ENCODE measurements at places on chromosomes 16 and 17. TPM values are rescaled to one million over a fixed set of nuclear protein-coding genes. Genes with fewer than 3 reads are reported as not detected.

DNA sequence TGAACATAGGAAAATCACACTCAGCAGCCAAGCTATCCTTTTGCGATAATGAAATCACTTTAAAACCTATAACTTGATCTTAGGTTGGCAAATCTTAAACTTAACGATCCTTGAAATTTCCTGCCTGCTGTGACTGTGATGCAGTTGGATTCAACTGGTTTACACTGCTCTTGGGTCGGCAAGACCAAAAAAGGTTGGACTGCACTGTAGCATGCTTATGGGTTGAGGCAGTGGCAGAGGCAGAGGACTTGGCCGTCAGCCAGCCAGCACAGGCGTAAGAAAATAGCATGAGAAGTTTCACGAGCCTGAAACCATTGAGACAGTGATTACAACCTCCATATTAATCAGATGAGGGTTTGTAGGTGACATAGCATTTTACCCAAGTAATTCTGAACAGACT lies 21.4 kb downstream of the WSB1 start:
- no peak for DNase-seq

GRCh38 chr17:19372866-19373504 lies 5.3 kb upstream of the MAPK7 start:
- DNase-seq, result no peak

The CACNG3 gene
- total RNA-seq, result not detected

DNA sequence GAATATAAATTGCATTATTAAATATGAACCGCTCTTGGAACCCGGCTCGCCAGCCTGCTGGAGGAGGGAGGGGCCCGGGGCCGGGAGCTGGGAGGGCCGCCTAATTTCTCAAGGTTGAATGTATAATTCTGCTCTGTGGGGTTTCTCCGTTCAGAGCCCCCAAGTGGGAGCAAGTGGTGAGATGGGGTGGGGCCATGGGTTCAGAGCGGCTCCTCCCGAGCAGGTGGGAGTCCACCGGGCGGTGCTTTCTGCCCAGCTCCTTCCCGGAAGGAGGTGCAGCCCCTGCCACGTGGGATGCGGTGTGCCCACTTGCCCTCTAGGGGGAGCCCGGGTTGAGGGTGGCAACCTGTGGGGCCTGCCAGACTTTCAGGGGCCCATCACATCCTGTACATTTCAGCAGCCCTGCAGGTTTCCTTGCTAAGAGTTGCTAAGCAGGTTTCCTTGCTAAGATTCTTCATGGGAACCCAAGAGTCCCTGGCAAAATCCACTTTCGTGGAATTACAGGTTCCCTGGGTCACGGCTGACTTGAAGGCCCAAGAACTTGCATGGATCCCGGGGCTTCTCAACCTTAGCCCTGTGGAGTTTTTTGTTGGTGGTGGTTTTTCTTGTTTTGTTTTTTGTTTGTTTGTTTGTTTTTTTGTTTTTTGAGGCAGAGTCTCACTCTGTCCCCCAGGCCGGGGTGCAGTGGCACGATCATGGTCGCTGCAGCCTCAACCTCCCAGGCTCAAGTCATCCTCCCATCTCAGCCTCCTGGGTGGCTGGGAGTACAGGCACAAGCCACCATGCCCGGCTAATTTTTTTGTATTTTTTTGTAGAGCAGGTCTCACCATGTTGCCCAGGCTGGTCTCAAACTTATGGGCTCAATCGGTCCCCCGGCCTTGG lies 196.7 kb upstream of the GSE1 start:
- peak; percentile 84 for DNase-seq

The TMEM107 gene
- total RNA-seq, result 5.4 TPM

DNA sequence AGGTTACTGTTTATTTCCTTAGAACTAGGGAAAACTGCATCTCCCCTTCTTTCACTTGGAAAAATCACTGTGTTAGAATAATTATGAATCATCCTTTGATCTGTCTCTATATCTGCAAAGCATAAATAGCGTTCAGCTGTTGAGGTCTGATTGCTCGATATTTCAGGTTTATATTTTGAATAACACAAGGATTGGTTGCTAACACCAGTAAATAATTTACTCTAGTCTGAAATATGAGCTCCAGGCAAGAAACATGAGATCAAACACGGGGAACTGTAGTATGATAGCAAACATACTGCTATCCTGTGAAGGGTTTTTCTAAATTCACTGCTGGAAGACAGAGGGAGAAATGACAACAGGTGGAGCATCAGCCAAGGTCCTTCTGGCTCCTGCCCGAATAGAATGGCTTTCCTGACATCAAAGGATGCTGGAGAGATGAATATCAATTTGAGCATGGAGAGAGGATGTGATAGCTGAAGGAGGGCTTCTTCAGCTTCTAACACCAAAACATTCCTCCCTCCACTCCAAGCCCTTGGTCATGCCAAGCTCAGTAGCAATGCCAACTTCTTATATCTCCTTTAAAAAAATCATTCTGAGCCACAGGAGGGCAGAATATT lies 450.3 kb downstream of the SHISA9 start:
- DNase-seq, result no peak

- no peak for DNase-seq
These were observed 4.1 kb downstream of the RUNDC3A start for GRCh38 chr17:44312396-44313104.

DNA sequence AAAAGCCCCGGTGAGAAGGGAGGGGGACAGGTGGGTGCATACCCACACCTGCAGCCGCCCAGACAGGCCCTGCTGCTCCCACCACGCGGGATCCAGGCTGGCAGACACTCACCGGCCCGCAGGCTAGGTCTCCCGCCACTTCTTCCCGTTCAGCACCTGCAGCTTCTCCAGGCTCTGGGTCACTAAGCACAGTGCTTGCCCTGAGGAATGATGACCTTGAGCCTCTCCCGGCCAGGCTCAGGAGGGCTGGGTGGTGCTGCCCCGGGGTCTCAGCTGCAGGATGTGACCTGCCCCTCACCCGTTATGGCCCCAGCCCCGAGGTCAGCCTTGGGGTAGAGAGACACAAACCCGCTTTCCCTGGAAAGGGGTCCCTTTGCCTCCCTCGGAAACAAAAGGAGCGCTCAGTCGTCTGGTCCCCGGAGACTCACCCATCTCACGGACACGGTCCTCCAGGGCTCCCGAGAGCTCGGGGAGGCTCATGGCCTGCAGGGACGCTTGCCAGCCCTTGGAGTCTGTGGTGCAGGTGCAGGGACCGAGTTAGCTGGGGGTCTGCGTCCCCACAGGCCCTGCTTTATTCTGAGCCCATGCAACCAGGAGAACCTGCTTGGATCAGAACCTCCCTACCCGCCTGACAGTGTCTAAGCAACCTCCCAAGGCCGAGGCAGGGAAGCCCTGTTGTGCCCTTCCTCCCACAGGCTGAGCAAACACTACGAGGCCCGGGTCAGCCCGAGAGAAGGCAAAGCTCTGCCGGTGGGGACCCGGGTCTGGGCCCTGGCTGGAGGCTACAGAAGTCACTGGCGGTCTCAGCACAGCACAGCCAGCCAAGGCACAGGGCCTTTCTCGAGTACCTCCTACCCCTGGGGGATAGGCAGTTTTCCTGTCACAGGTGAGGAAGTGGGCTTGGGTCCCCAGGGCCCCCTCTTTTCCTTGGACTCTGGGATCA lies 3.8 kb downstream of the NUDT16L1 start:
- DNase-seq, result no peak

DNA sequence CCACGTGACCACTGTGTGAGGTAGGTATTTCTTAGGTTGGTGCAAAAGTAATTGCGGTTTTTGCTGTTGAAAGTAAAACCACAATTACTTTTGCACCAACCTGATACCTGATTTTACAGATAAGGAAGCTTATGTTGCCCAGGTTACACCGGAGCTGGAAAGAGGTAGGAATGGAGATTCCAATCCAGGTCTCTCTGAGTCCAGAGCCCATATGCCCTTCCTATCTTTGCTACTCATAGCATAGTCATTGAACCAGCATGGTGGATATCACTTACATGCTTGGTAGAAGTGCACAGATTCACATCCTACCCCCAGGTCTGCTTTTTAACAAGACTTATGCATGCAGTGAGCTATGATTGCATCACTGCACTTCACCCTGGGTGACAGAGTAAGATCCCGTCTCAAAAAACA lies 61.8 kb downstream of the ARSG start:
- no peak for DNase-seq

- no peak for DNase-seq
These were observed 5.1 kb upstream of the CISD3 start for GRCh38 chr17:38725066-38725465.

The NPW gene
- total RNA-seq, result 8.8 TPM

The CES1 gene
- 97.4 TPM for total RNA-seq

DNA sequence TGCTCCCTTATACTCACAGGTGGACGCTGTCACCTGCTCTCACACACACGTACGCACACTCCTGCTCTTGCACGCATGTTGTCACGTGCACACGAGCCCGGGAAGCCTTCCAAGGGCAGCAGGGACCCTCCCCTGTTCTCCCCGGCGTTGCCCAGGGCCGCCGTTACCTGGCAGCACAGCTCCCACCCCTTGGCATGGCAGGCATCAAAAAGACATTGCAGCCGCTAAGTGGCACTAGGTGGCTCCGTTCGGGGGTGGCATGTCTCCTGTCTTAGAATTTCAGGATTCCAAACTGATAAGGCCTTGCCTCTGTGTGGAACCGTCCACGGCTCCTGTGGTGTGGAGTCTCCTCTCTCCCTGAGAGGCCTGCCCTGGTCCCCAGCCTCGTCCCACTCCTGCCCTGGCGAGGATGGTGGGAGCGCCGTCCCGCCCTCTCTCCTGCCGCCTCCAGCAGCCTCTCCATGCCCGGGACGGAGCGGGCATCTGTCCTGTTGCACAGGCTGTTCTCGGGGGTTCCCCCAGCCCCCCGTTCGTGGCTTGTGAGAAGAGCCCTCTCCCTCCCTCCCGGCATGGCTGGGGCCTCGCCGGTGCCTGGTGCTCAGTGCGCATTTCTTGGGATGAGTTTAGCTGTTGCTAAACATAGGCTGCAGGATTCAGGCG lies 126.7 kb upstream of the GSE1 start:
- no peak for DNase-seq

GRCh38 chr16:52318302-52319009 lies 228.5 kb downstream of the TOX3 start:
- no peak for DNase-seq

- DNase-seq, result no peak
These were observed 36.0 kb downstream of the CHD9 start for GRCh38 chr16:53090591-53091411.

The FBXW10B gene
- not detected for total RNA-seq

GRCh38 chr16:86424985-86425384 lies 85.3 kb upstream of the FOXF1 start:
- no peak for DNase-seq

DNA sequence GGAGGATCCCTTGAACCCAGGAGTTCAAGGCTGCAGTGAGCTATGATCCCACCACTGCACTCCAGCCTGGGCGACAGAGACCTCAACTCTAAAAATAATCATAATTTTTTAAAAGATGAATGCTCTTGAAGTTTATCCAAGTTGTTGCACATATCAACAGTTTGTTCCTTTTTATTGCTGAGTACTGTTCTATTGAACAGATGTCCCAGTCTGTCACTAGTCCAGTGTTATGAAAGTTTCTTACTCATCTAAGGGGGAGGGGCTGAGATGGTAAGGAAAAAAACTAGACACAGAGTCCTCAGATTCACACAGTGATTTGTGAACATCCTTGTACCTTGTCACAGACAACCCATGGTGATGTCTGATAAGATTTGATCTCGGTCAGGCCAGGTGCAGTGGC lies 3.9 kb downstream of the ACAP1 start:
- DNase-seq, result no peak

The PRSS27 gene
- total RNA-seq, result 0.72 TPM

The ADGRG3 gene
- not detected for total RNA-seq

The ZG16 gene
- 1.9 TPM for total RNA-seq

The ASGR2 gene
- total RNA-seq, result 14.3 TPM

DNA sequence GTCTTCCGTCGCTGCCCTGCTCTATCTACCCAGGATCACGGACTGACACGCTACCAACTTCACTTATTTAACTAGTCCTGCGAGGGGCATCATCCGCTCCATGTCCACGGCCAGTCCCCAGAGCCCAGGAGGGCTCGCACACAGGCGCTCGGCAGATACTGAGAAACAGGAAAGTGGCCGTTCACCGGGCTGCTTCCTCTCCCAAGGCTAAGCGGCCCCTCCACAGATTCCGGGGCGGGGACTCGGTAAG lies 388 bp downstream of the OXLD1 start:
- DNase-seq, result no peak

DNA sequence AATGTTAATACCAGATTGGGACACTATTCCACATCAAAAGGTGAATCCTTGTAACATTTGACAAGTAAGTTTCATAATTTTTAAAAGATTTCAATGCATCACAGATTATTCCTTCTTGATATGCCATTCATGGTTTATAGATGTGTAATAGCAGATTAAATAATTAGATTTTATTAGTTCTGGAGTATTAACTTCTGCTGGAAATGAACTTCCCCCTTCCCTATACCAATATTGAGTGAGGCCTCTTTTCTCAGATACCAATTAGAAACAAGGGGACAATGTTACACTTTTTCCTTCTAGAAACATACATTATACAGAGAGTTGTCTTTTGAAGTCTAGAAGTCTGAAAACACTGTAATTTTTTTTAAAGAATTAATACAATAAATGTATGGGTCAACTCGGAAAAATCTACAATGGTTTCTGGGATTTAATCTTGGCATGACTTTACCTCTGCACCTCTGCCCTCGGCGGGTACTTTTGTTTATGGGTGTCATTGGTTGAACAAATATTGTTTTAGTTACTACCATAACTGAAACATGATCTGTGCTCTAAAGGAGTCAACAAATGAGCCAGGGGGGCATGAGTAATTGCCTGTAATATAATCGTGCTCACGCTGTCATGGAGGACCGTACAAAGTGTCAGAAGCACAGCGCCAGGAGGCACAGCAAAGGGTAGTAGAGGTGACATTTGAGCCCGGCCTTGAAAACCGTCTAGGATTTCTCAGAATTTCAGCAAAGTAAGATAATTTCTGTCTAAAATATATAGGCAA lies 8.2 kb downstream of the LRRC37B start:
- no peak for DNase-seq

DNA sequence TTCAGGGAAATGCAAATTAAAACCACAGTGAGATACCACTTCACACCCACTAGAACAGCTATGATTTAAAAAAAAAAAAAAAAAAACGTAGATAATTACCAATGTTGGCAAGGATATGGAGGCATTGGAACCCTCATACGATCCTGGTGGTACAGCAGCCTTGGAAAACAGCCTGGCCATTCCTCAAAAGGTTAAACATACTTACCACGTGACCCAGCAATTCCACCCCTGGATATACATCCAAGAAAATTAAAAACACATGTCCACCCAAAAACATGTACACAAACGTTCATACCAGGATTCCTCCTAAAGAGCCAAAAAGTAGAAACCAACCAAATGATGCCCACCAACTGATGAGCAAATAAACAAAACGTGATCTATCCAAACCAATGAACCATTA lies 68.1 kb downstream of the GAS7 start:
- no peak for DNase-seq

DNA sequence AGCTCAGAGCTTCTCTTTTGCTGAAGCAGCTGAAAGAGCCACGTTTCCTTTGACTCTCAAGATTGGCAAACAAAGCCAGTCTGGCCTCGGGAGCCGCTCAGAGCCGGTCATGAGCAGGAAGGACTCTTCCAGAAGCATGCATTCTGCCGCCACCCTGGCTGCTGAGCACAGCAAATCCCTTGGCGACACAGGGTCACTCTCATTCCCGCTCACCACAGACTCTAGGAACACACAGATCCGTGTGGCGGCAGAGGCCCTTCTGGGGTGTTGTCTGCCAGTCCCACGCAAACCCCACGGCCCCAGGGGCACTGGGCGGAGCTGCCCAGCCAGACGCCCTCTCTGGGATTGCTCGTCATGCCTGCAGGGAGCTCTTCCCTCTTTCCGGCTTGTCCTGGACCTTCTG lies 157.0 kb downstream of the C16orf95 start:
- DNase-seq, result no peak
